ENCODE measurements at places on chromosomes 5 and 9.

- DNase-seq = no peak
Measured at GRCh38 chr5:120958877-120959485, 494.9 kb downstream of the PRR16 start.

DNA sequence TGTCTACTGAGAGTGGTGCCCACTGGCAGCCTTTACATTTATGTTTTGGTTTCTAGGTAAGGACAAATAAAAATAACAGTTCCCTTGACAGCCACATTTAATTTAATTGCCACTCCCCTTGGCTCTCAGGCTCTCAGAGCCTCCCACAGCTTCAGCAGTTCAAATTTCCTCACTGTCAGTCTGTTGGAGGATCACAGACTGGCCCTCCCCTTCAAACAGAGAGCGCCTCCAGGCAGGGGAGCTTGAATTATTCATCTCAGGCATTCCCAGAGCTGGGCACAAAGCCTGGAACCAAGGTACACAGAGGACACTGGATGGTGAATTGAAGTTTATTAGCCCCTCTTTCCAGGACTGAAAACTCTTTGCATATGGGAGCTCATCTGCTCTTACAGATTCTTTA, 407.7 kb downstream of the SPOCK1 start:
- DNase-seq = no peak

- DNase-seq = no peak
Measured at GRCh38 chr9:30522061-30522460, 1862.4 kb upstream of the ACO1 start.

- DNase-seq = no peak
Measured at GRCh38 chr5:134073404-134073803, 41.1 kb upstream of the TCF7 start.

DNA sequence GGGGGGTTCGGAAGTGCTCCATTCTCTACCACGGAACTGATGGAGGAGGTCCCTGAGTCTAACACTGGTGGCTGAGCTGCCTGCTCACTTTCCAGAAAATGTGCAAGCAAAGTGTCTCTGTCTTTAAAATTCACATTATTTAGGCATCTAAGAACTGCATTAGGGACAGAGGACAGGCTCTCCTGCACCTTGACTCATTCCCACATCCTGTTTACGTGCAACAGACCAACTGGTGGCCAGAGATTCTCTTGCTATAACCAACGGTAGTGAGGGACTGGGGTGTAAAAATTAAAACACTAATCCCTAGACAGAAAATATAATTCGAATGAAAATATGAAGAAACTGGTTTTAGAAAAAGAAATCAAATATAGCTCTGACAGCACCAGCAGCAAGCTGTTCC, 320.9 kb downstream of the IRX2 start:
- peak; percentile 69 for DNase-seq

DNA sequence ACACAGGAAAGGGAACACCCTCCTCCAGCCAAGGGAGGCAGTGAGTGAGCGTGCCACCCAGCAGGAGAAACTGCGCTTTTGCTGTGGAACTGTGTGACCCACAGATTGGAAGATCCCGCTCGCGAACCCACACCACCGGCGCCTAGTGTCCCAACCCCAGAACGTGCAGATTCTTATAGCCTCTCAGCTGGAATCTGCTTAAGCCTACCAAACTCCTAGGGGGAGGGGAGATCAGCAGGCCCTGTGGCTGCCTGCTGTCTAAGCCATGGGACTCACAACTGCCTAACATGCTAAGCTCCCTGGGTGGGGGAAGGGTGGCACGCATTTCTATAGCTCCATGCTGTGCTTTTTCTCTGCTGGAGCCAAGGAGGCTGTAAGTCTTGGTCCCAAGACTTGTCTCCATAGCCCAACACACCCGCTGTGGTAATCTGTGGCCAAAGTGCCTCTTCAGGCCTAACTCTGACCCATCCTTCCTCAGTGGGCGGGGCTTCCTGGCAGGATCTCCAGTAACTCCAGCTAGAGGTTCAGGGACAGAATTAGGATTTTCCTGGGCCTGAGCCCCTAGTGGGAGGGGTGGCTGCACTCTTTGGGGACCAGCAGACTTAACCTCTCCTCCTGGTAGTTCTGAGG, 485.0 kb downstream of the TAF11L14 start:
- no peak for DNase-seq

All from RPMI8226 (cell line).